Substantia nigra (tissue), 51 donors: ENCODE measurements at places on chromosomes 16 and 17.

DNA sequence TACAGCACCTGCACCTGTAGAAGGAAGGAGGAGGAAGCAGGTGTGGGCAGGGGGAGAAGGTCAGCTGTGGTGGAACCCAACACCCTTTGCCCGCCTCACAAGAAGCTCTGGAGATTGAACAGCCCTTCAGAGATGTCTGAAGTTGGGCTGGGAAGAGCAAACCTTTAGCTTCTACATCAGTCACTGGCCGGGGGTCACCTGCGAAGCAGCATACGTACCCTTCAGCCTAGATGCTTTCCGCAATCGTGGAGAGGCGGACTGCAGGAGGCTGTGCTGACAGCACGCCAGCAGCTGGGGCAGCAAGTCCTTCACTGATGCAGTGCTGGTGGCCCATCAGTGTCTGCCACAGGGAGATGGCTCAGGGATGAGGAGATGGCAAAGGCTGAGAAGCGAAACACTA lies 5.2 kb upstream of the HS3ST3B1 start:
- no peak for DNase-seq

GRCh38 chr17:62882878-62883277 lies 74.8 kb upstream of the MARCHF10 start:
- DNase-seq = no peak

GRCh38 chr17:18916816-18917500 lies 35.0 kb upstream of the SLC5A10 start:
- DNase-seq = no peak

DNA sequence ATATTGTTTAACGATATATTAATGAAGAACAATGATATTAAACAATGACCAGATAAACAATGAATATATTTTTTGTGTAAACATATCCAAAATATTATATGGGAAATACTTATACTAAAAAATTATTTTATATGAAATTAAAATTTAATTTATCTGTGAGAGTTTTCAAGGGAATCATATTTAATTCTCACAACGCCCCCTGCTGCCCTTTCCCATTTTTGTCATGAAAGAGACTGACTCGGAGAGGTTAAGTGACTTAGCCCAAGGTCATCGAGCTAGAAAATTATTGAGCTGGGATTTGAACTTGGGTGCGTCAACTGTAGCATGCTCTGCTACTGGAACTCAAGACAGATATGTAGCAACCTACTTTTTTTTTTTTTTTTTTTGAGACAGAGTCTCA lies 7.2 kb upstream of the MYCBPAP start:
- no peak for DNase-seq

DNA sequence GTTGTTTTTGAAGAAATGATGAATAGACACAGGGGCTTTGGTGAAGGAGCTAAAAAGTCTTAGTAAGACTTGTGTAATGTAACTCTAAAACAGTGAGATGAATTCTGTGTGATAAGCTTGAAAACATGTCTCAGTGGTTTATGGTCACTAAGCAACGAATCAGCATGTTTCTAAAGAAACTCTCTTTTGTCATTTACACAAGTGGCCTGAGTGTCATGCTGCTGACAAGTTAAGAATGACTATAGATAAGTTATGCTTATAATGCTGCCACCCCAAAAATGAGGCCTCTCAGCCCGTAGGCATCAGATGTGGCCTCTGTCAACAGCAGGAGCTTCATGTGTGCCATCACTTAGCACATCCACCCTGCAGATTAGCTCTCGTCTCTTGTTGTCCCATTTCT lies 8.7 kb downstream of the COX10 start:
- no peak for DNase-seq

DNA sequence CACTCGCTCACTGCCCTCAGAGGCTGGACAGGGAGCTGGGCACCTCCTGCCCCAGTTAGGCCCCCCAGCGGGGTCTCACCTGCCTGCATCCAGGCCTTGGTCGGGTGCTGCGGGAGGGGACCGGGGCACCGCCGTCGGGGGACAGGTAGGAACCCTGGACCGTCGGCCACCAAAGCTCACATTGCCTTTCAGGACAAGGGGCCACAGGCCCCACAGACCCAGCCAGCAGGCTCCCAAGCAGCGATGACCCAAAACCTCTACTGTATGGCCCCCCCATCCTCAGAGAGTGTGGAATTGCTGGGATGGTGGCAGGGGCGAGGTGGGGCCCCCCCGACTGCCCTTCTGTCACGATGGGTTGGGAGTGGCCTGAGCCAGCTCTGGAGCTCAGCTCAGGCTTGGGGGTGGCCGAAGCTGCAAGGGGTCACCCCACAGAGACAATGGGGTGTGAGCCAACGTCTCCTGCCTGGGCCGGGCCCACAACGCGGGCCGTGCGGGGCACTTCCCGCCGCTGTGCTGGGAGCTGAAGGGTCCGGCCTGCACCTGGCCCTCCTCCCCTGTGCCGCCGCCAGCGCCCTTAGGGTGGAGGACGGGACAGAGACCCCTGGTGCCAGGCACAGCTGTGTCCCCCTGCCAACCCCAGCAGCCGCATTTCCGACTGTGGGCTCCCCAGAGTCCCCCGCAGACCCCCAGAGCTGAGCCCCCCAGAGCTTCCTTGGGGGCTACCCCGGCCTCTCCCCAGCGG lies 498 bp downstream of the IGFALS start:
- no peak for DNase-seq

GRCh38 chr17:40915721-40916256 lies 21.7 kb downstream of the KRT23 start:
- DNase-seq = no peak

DNA sequence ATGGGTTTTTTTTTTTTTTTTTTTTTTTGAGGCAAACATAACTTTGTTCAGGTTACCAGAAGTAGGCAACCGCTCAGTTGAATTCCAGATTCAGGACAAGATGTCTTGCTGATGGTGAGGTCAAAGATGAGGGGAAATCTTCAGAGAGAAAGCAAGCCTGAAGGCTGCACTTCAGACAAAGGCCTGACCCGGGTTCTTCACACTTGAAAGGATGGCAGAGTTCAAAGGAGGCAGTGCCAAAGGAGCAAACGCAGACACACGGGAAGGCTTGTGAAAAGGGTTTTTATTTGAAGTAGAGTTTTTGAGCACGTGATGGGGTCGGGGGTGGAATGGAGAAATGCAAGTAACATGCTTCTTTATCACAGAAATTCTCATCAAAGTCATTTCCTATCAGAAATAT lies 960.2 kb upstream of the EEF2KMT start:
- no peak for DNase-seq

DNA sequence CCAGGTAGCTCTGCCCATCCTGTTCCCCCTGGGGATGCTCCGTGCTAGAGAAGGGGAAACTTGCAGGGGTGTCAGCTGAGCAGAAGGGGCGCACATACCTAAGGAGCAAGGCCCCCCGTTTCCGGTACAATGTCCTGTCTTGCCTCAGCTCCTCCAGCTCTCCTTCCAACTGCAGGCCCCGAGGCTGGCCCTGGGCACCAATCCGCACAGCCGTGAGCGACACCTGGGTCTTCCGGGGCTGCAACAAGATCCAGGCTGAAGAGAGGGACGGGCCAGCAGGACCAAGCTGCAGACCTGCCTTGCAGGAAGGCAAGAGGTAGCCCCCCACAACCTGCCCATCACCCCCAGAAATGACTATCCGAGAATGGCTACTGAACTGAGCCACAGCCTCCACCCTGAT lies 102.6 kb downstream of the RMI2 start:
- DNase-seq = no peak

GRCh38 chr16:17831330-17831729 lies 360.6 kb upstream of the XYLT1 start:
- no peak for DNase-seq

DNA sequence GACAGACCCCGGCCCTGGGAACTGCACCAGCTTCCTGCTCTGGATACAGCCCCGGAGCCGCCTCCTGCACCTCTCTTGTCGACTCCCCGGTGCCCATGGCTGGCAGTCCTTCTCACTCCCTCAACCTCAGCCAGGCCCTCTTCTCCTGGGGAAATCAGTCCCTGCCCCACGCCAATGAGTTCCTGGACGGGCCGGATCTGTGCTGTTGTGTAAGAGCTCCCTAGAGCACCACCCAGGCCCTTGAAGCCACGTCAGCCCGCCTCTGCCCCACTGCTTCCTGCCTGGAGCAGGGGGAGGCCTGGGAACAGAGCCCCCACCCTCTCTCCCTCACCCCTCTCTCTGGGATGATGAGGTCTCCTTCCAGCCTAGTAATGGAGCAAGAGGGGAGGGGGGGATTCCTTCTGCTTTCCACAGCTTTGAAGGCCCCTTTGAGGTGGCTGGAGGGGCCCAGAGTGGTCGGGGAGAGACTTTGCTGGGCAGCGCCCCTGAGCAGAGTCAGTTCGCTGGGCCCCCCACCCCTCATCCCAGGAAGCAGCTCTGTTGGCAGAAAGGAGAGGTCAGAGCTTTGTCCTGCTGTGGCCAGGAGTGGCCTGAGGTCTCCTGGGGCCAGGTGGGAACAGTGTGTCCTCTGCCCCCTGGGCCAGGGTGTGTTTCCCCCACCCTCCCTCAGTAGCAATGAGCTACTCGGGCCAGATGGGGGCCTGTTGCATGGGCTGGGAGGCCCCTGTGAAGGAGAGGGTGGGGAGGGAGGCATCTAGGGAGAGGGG lies 3.8 kb downstream of the PRR29 start:
- DNase-seq = no peak

- DNase-seq = no peak
Measured at GRCh38 chr17:47882247-47882646, 13.8 kb upstream of the SP2 start.

DNA sequence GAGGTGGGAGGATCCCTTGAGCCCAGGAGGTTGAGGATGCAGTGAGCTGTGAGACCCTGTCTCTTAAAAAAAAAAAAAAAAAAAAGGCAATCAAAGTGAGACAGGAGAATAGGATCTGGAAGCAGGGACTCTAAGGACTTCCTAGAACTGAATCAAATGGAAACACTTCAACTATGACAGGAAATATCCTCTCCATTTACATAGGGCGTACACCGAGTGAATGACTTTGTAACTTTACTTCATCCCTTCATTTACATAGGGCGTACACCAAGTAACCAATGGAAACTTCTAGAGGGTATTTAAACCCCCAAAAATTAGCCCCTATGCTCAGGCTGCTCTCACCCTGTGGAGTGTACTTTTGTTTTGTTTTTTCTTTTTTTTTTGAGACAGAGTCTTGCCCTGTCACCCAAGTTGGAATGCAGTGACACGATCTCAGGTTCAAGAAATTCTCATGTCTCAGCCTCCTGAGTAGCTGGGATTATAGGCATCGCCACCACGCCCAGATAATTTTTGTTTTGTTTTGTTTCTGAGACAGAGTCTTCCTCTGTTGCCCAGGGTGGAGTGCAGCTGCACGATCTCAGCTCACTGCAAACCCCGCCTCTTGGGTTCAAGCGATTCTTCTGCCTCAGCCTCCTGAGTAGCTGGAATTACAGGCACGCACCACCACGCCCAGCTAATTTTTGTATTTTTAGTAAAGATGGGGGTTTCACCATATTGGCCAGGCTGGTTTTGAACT lies 9.6 kb upstream of the PRPSAP1 start:
- no peak for DNase-seq

DNA sequence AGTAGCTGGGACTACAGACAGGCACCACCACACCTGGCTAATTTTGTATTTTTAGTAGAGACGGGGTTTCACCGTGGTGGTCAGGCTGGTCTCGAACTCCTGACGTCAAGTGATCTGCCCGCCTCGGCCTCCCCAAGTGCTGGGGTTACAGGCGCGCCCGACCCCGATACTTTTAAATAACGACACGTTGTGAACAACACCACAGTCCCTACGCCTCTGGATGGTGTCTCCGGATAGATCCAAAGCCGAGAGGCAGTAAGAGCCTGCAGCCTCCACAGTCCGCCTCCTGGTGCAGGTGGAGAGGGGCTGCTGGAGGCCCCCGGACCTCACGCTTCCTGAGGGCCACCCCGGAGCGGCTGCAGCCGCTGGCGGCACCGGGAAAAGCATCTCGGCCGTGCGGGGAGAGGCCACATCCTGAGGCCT lies 741 bp upstream of the TLCD3A start:
- DNase-seq = no peak

DNA sequence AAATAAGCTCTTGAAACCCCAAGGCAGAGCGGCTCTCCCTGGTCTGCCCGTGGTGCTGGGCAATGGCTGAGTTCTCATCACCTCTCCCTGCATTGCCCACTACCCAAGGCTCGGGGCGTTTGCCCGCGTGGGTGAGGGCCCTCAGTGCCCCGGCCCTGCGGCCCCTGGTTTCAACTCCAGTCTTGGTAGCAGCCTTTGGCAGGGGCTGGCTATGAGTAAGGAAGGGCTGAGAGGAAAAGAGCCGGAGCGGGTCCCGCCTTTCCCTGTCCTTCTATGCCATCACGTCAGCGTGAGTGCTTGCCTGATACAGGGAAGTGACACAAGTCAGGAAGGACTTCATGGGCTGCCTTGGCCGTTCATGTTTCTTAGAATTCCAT lies 71.7 kb upstream of the CBX4 start:
- no peak for DNase-seq

- DNase-seq = no peak
Measured at GRCh38 chr16:30443631-30444030, 2.0 kb downstream of the SEPHS2 start.

DNA sequence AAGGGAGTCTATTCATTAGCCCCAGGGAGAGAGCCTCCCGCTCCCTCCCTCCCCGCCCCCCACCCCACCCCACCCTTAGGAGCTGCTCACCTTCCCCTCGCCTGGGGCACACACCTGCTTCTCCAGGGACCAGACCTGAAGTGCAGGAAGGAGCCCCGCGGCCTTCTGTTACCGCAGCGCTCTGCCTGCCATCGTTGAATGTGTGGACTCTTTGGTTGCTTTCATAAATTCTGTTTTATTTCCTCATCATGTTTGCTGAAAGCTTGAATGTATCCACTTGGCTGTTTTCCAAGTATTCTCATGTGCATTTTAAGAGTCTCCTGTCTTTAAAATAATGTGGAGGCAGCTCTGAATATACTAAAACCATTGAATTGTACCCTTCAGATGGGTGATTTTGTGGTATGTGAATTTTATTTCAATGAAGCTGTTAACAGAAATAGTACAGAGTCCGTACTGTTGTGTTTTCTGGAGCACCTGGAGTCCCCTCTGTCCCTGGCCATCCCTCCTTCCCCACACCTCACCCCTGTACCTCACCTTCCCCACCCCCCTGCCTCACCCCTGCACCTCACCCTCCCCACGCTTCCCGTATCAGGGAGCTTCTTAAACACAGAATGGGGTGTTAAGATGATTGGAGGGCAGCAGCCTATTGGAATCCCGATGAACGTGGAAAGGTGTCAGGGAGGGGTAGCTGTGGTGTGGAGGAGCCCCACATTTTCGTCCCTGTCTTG lies 25.5 kb downstream of the RAB11FIP3 start:
- DNase-seq = no peak

- DNase-seq = no peak
Measured at GRCh38 chr17:40291281-40291664, 3.6 kb downstream of the CDC6 start.

DNA sequence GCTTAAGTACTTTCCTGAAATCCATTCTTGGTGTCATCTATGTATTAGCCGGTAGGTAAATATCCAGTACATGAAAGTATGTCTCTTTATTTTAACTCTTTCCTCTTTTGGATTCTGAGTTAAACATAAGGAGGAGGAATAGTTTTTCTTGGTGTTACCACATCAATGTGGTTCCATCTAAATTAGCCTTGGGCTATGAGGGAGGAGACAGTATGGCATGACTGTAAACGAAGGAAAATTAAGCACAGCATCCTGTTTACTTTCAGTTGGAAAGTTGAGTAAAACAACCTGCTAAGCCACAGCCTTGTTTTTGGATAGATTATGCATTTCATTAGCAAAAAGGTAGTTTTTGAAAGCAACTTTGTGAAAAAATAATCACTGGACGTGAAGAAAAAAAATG lies 693.0 kb upstream of the SOX9 start:
- DNase-seq = no peak
